ENCODE measurements at places on chromosomes 6 and 20. TPM values are rescaled to one million over a fixed set of nuclear protein-coding genes. Genes with fewer than 3 reads are reported as not detected.
A peak's percentile ranks its signal among the peaks of the same experiment; 100 is the strongest.

The PTPRT gene
- polyA plus RNA-seq = 0.85 TPM

The CYB5R4 gene
- 10.7 TPM for polyA plus RNA-seq

The GRIK2 gene
- 1.6 TPM for polyA plus RNA-seq

GRCh38 chr6:111521497-111522270, 38.7 kb upstream of the REV3L start:
- no peak for DNase-seq

The SMPD2 gene
- 19.2 TPM for polyA plus RNA-seq

DNA sequence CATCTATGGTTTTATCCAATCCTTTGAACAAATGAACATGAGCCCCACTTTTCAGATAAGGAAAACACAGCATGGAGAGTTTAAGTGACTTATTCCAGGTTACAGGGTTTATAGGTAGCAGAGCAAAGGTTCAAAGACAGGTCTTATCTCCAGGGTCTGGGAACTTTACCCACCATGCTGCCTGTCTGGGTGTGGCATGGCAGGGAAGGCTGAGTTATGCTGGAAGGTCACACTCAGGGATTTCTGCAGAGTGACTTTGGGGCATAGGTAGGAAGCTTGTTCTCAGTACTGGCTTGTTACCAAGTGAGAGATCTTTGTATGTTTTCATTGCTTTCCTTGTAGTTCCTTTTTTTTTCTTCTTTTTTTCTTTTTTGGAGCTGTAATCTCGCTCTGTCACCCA, 1.8 kb downstream of the ZNF831 start:
- DNase-seq = peak; percentile 41

- DNase-seq = no peak
Measured at GRCh38 chr20:10562899-10563298, 110.9 kb downstream of the JAG1 start.

The PBOV1 gene
- not detected for polyA plus RNA-seq
